Suprapubic skin (tissue), 4 donors: ENCODE measurements at places on chromosomes 3 and 15.

GRCh38 chr15:50814634-50815033, 49.1 kb upstream of the SPPL2A start:
- H3K36me3 ChIP-seq: no peaks in the 10 kb centered on the region
- H3K4me3 ChIP-seq: no peak overlapping the region
- H3K27me3 ChIP-seq: no peaks in the 10 kb centered on the region
- DNase-seq: no peak
- no peak overlapping the region for H3K27ac ChIP-seq

DNA sequence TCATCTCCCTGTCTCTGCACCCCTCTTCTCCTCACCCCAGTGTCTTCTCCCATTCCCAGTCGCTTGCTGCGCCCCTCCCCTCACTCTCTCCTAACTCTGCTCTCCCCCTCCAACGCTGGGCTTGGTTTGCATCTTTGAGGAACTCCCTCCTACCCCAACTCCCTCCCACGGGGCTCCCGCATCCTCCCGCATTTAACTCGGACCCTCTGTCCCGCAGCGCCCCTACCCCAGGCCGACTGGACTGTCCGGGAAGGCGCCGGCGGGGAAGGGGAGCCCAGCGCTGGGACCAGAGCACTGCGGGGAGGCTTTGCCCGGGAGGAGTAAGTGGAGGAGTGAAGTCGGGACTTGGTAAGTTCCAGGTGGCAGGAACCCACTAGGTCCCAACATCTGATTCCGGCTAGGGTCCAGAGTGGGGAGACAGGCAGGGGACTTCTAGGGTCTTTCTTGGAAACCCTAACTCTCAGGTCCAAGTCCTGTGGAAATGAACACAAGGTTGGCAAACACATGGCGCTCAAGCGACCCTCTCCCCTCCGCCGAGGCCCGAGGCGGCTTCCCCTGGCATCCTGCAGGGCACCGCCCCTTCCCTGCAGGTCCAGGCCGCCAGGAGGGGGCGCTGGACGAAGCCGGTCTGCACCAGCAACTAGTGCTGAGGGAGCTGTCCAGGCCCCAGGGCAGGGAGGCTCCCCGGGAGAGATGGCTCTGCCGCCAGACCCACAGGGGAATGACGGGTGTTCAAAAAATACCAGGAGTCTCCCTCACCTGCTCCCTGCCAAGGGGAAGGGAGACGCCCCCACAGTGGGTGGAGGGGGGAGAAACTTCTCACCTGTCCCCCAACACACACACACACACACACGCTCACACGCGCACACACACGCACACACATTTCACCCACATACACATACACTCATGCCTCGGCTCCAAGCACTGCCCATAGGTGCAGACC, 53.2 kb downstream of the LHFPL4 start:
- no peak for DNase-seq
- H3K27me3 ChIP-seq: peaks cover 23% of the 10 kb centered on the region
- peak overlapping the region; percentile 20 for H3K4me3 ChIP-seq
- H3K36me3 ChIP-seq: no peaks in the 10 kb centered on the region
- H3K4me1 ChIP-seq: peaks cover 18% of the 10 kb centered on the region
- no peak overlapping the region for H3K27ac ChIP-seq

GRCh38 chr3:73134034-73134433, 72.6 kb downstream of the EBLN2 start:
- no peaks in the 10 kb centered on the region for H3K27me3 ChIP-seq
- H3K4me1 ChIP-seq: no peaks in the 10 kb centered on the region
- H3K36me3 ChIP-seq: no peaks in the 10 kb centered on the region
- no peak for DNase-seq
- H3K4me3 ChIP-seq: no peak overlapping the region
- no peak overlapping the region for H3K27ac ChIP-seq

GRCh38 chr3:146274833-146275232, 23.9 kb upstream of the PLSCR4 start:
- H3K27me3 ChIP-seq: no peaks in the 10 kb centered on the region
- peak overlapping the region; percentile 27 for H3K27ac ChIP-seq
- H3K4me3 ChIP-seq: no peak overlapping the region
- no peaks in the 10 kb centered on the region for H3K36me3 ChIP-seq
- peaks cover 25% of the 10 kb centered on the region for H3K4me1 ChIP-seq
- DNase-seq: no peak

GRCh38 chr3:115341208-115341607, 194.1 kb upstream of the ZBTB20 start:
- no peaks in the 10 kb centered on the region for H3K27me3 ChIP-seq
- H3K36me3 ChIP-seq: no peaks in the 10 kb centered on the region
- H3K27ac ChIP-seq: no peak overlapping the region
- H3K4me1 ChIP-seq: no peaks in the 10 kb centered on the region
- no peak overlapping the region for H3K4me3 ChIP-seq

GRCh38 chr15:83475551-83475950, 28.4 kb downstream of the SH3GL3 start:
- no peaks in the 10 kb centered on the region for H3K27me3 ChIP-seq
- no peak overlapping the region for H3K4me3 ChIP-seq
- no peaks in the 10 kb centered on the region for H3K4me1 ChIP-seq
- DNase-seq: no peak
